Suprapubic skin (tissue), 4 donors: ENCODE measurements at places on chromosomes 12 and 14. TPM values are rescaled to one million over a fixed set of nuclear protein-coding genes. Genes with fewer than 3 reads are reported as not detected.

DNA sequence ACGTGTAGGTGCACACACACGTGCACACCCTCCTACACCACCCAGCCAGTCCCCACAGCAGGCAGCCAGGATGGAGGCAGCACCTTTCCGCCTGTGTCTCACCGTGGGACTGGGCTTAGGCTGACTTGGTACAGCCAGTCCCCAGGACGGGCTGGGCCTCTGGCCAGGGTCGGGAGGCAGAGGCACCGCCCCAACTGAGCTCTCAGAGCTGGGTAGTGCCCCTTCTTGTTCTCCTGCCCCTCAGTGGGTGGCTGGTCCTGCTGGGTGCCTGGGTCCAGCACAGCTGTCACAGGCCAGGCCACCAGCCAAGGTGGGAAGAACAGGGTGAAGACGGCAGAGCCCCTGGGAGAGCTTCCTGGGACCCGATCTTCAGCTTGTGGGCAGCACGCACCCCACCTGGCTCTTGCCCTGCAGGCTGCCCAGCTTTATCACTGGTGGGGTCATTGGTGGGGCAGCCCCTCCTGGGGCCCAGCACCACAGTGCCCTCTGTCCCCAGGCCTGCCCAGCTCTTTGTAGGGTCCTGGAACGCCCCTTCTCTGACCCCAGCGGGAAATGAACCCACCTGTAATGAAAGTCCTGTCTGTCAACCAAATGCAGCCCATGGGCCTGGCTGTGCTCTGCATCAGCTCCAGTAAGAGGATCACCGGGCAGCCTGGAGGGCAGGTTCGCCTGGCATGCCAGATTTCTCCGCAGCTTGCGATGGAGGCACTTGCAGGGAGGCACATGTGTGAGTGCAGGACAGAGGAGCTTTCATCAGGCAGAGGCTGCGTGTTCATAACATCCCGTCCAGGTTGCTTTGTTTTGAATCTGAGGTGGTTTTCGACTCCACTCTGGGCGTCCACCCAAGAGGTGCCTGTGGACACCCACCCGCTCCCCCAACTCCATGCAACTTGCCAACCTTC is 14.7 kb downstream of the CDCA4 start:
- DNase-seq: no peak

GRCh38 chr14:81323093-81323492 is 77.0 kb downstream of the STON2 start:
- DNase-seq: no peak

DNA sequence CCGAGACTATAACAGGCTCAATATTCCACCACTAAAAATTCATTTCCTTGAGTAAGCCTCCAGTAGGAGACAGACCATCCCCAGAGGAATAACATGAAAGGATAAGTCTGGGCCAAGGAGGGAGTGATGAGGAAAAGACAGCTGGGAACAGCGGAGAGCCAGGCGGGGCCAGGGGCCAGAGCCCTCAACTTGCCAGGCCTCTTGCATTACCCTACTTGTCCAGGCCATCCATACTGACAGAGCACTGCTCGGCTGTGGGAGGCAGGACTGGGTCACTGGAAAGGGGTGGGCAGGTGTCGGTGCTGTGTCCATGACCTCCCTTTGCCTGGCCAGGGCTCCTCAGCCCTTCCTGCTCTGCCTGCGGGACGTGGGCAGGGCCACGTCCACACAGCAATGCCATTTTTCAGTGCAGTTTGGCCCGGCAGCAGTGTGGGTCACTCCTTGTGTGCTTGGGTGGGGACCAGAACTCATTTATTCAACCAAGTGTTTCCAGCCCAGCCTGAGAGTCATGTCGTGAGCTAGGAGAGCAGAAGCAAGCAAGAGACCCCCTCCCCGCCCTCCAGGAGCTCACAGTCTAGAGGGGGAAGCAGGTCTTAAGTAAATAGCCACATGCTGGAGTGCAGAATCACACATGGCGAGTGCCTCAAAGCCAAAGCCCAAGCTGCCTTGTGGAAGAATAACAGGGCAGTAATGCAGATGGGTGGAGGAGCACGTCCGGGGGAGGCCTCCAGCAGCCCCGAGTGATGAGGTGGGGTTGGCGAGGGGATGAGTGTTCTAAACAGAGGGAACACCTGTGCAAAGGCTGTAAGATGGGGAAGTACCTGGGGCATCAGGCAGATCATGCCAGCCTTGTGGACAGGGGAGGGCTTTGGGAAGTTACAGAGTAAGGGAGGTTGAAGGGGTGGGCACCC is 8.9 kb upstream of the FAIM2 start:
- peak; percentile 50 for DNase-seq

FAM90A1 gene
- not detected for total RNA-seq

TEP1 gene
- total RNA-seq: 22.3 TPM

KRT78 gene
- total RNA-seq: 48.9 TPM

GRCh38 chr12:19852100-19852855 is 413.0 kb downstream of the AEBP2 start:
- no peak for DNase-seq

SDR9C7 gene
- total RNA-seq: 65.9 TPM

PTHLH gene
- total RNA-seq: not detected

RD3L gene
- total RNA-seq: not detected

DNA sequence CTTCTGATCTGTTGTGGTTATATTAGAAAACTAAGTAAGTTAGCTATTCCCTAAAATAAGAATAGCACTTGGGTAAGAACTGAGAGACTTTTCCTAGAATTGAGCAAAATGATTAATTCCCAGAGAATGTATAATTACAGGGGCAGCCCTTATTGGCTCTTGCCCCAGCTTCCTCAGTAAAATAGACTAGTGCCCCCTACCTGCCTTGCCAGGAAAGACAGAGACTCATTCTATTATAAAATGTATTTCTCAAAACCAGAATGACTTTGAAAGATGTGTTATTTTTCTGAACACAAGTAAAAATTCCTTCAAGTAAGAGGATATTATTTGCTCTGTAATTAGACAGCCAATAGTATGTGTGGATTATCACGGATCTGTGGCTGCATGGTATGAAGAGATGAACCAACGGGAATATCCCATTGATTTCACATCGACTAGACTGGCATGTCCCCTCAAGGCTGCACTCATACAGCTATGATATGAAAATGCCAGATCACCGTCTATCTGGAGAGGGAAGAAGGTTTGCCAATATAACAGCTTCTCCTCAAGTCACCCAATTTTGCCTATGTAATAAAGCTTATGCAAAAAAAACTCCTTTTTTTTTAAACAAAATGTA is 7.4 kb upstream of the GLRX5 start:
- DNase-seq: no peak

- DNase-seq: no peak
Observed at GRCh38 chr14:89473569-89473968, 56.5 kb upstream of the FOXN3 start.

DNA sequence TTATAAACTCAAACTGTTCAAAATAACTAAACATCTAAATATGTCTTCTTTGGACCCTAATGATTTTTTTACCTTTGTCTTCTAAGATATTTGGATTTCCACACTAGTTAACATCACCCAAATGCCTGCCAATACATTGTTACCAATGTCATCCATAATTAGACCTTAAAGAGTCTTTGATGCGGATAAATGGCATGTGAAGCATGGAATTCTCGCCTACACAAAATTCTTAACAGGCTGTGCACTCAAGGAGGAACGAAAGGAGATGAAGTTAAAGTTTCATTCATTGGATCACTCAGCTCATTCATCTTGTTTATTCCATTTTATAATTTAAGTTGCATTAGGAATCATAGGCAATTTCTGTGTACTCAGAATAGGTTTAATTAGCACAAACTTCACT is 219.7 kb downstream of the ACSS3 start:
- DNase-seq: no peak

DNA sequence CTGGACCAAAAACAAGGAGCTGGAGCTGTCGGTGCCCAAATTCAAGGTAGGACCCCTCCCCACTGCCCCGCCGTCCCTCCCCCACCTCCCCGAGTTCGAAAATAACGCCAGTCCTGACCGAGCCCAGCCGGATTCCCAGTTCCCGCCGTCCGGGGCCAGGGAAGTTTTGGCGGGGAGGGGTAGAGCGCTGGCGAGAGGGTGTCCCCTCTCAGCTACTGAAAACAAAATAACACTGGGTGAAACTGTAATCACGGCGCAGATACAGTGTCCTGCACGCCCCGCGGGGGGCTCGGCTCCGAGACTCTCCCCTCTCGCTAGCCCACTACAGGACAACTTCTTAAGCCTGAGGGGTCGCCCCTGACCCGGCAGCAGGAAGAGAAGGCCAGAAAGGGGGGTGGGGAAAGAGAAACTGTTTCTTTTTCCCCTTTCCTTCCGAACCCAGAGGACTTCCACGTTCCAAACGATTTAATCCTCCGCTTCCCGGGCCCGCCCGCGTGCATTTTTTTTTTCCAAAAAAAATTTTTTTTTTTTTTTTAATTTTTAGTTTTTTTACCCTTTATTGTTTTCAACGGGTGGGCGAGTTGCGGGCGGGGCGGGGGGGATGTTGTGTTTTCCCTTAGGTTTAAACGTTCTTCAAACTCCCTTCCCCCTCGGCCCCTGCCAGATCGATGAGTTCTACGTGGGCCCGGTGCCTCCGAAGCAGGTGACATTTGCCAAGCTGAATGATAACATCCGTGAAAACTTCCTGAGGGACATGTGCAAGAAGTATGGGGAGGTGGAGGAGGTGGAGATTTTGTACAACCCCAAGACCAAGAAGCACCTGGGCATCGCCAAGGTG is 1.6 kb downstream of the SETD1B start:
- DNase-seq: no peak

LYZ gene
- 18.7 TPM for total RNA-seq

DNA sequence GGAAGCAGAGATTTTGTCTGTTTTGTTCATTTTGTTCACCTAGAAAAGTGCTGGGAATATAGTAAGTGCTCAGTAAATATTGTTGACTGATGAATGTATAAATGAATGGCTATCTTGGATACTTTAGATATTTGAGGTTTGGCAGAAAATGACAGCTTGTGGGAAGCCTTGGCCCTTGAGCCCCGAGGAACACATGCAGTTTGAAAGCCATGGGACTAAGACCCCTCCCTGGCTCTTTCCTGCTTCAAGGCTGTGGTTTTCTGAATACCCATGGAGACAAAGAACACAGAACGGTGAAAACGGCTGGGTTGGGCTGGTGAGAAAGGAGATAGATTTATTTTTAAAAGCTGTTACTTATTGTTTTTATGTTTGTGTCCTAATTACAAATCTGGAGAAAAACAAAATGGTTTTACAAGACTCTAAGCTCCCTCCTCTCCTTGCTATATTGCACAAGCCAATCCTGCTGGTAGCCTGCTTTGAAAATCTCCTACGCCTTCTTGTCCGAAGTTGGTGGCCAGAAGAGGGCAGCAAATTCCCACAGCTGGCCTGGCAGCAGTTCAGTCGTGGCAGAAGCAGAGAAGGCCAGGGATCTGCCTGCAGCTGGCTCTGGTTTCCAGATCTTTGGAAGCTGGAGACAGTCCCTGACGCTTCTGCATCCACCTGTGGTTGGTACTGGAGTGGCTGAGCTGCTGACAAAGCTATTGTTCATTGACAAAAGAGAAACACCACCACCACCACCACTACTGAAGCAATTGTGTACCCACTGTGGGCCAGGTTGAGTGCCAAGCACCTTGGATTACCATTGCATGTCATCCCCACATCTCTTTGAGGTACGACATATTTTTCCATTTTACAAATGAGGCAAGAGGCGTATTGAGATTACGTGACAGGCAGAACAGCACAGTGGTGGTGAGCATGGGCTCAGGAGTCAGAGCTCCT is 5.2 kb upstream of the KRT85 start:
- DNase-seq: peak; percentile 90

- no peak for DNase-seq
Observed at GRCh38 chr12:64730588-64730969, 28.6 kb downstream of the GNS start.

GPR65 gene
- 0.47 TPM for total RNA-seq

DNA sequence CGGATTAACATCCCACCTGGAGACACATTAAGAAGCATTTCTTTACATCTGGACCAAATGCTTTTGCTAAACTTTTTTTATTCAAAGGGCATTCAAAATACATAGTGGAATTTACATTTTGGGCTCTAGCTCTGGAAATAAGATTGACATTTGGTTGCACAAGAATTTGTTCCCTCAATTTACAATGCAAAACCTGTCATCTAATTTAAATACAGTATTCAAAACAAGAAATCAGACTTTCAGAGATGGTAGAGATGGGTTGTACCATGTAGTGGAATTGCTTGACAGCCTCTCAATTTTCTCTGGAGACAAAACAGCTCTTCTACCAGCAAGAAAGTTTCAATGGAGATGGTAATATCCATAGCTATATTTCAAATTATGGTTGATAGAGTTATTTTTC is 275.8 kb downstream of the ATP23 start:
- no peak for DNase-seq

PLA2G1B gene
- total RNA-seq: not detected

- no peak for DNase-seq
Observed at GRCh38 chr14:50985124-50985858, 41.0 kb upstream of the PYGL start.

- no peak for DNase-seq
Observed at GRCh38 chr14:64082837-64083236, 211.3 kb downstream of the ESR2 start.

MANSC4 gene
- not detected for total RNA-seq

DNA sequence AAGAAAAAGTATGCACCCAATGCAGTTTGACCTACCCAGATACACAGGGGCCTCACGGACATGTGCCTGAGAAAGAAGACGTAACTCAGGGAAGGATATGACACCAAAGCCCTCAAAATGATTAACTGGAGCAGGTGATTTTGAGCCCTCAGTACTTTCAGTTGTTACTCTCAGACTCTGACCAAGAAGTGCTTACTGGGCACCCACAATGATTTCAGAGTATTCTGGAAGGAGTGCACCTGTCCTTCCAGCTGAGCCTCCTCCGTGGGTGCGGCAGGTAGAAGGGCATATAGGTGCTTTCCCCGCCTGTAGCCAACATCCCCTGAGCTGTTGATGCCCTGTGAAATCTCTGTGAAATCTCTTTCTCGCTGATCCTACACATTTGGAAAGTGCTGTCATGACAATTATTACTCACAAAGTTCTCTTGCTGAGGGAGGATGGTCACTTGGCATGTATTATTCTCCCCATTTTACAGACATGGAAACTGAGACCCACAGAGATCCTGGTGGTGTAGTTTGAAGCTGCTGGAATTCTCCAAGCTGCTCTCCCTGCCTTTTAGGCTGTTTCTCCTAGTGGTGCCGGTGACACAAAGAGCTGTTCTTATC is 154.3 kb upstream of the CCND2 start:
- DNase-seq: no peak

- DNase-seq: no peak
Observed at GRCh38 chr12:42786400-42787148, 197.0 kb upstream of the PRICKLE1 start.

LRIG3 gene
- total RNA-seq: 102 TPM

GARIN6 gene
- not detected for total RNA-seq

GRCh38 chr12:103903993-103904392 is 26.2 kb upstream of the HSP90B1 start:
- no peak for DNase-seq

GRCh38 chr12:52519826-52520662 is at the start of gene KRT5:
TSS of gene KRT5 (minus strand) at chr12:52520394. CDS start at chr12:52520296, 98 bp downstream.
- DNase-seq: peak; percentile 73

- no peak for DNase-seq
Observed at GRCh38 chr14:94545131-94545841, 16.0 kb upstream of the SERPINA4 start.

GRCh38 chr14:37546621-37547447 is 48.2 kb downstream of the FOXA1 start:
- no peak for DNase-seq
